ENCODE measurements at places on chromosomes 5 and 9. TPM values are rescaled to one million over a fixed set of nuclear protein-coding genes. Genes with fewer than 3 reads are reported as not detected.

The OR13J1 gene
- not detected for total RNA-seq

The FST gene
- total RNA-seq, result 2.6 TPM

The INSL6 gene
- total RNA-seq, result not detected

The ACOT12 gene
- not detected for total RNA-seq

The ADAMTSL2 gene
- total RNA-seq, result not detected

The PCDHB7 gene
- total RNA-seq, result not detected

The PPP2R2B gene
- 0.19 TPM for total RNA-seq

The FOXD4L4 gene
- total RNA-seq, result 0.07 TPM

The GRM6 gene
- total RNA-seq, result not detected

The SLC34A3 gene
- total RNA-seq, result 0.11 TPM

The SPATA31C1 gene
- total RNA-seq, result not detected

The OMD gene
- not detected for total RNA-seq

The LCN15 gene
- total RNA-seq, result not detected

The CFAP77 gene
- total RNA-seq, result not detected

The MEIKIN gene
- total RNA-seq, result not detected

The DDX4 gene
- not detected for total RNA-seq

The KIF4B gene
- total RNA-seq, result not detected

The TAF11L10 gene
- total RNA-seq, result not detected

The CFAP90 gene
- 0.53 TPM for total RNA-seq

The IL17B gene
- not detected for total RNA-seq

The GABRA1 gene
- not detected for total RNA-seq

The NOXA1 gene
- total RNA-seq, result 1.9 TPM

The PTGES gene
- total RNA-seq, result 205 TPM

The BNC2 gene
- 7.2 TPM for total RNA-seq

The OTP gene
- 0.13 TPM for total RNA-seq

The SLC36A3 gene
- not detected for total RNA-seq

The TLX3 gene
- not detected for total RNA-seq

The ADCY2 gene
- not detected for total RNA-seq

The CXCL14 gene
- 0.10 TPM for total RNA-seq

The LIX1 gene
- not detected for total RNA-seq

The PCDHGA4 gene
- total RNA-seq, result 0.08 TPM

The SPINK1 gene
- total RNA-seq, result 0.95 TPM

The NR2F1 gene
- total RNA-seq, result 6.4 TPM
